Dermis blood vessel endothelial cell (primary cell): ENCODE measurements at places on chromosomes 2 and 18. TPM values are rescaled to one million over a fixed set of nuclear protein-coding genes. Genes with fewer than 3 reads are reported as not detected.
A peak's percentile ranks its signal among the peaks of the same experiment; 100 is the strongest.

MYO7B gene
- total RNA-seq = 0.09 TPM in 1 of 2 replicates, not detected in the other

OXER1 gene
- total RNA-seq = not detected in 2 replicates

CIAO1 gene
- total RNA-seq = 72.6 and 120 TPM in 2 replicates

CRYGC gene
- not detected in 2 replicates for total RNA-seq

COL6A3 gene
- 6.3 and 14.6 TPM in 2 replicates for total RNA-seq

SH2D6 gene
- not detected in 2 replicates for total RNA-seq

RGPD4 gene
- total RNA-seq = not detected in 2 replicates

TCF23 gene
- not detected in 2 replicates for total RNA-seq

MCM6 gene
- total RNA-seq = 15.5 and 46.5 TPM in 2 replicates

DNA sequence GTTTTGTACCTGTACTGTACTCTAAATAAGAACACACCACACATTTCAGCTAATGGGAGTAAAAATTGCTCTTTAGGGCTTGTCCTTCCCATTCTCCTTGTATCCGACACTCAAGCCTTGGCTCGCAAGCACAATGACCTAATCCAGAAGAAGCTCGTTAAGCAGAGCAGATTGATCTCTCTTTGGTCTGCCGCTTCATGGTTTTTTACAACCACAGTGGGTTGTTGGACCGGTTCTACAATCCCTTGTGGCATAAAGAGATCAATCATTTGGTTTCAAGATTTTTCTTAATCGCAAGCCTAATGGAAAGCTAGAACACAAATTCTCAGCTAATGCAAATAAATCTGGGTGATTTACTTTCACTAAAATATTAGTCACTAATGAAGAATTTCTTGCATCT, 662.1 kb downstream of the LRP1B start:
- DNase-seq = no peak

DNA sequence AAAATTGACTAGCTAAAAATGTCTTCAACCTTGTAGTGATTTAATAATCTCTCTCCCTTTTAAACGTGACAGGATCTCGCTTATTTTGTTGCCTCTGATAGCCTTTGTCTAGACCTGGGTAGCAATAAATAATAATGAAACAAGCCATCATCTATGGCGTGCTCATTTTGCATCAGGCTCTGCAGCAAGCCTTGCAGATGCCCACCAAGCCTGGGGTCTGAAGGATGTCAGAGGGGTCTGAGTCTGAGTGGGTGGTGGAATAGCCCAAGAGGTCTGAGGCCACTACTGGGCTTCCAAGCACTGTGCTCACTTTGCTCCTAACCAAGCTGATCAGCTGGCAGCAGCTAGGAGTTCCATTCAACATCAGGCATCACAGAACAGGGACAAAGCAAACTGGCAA, 109.4 kb downstream of the GYPC start:
- DNase-seq = no peak

DNA sequence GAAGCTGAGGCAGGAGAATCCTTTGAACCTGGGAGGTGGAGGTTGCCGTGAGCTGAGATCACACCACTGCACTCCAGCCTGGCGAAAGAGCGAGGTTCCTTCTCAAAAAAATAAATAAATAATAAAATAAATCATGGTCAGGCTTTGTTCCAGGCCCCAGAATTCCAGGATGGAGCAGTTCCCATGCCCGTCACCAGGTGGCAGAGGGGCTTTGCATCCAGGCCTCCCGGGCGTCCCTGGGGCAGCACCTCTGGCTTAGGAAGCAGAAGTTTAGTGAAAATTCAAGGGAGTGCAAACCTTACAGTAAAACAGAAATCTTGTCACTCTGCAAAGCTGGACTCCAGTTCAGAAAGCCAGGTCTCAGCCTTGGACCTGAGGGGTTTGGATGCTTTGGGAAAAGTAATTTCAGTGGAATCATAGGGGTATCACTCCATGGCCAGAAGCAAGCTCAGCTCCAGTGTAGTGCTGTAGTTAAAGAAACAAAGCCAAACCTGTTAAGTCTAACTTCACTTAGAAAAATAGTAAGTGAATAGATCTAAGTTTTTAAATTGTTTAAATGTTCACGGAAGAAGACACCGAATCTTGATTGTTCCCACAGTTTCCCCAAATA, 512.7 kb downstream of the CMPK2 start:
- no peak for DNase-seq

- DNase-seq = no peak
These were observed 2.5 kb upstream of the RAB17 start for GRCh38 chr2:237593036-237593435.

DNA sequence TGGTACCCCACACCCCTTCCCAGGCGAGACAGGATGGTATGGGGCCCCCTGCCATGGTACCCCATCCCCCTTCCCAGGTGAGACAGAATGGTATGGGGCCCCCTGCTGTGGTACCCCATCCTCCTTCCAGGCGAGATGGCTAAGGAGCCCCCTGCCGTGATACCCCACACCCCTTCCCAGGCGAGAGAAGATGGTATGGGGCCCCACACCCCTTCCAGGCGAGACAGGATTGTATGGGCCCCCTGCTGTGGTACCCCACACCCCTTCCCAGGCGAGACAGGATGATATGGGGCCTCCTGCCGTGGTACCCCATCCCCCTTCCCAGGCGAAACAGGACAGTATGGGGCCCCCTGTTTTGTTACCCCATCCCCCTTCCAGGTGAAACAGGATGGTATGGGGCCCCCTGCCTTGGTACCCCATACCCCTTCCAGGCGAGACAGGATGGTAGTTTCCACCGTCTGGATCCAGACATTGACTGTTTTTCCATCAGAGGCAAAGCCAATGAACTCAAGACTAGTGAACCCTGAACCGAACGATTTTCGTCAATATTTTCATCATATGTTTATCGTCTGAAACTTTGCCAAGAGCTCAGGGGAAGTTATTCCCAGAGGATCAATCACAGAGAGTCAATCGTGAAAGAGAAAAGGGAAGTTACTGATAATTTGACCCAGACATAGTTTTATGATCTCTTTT, 75.0 kb downstream of the MYCN start:
- no peak for DNase-seq

GRCh38 chr2:74551942-74552913, 1.5 kb downstream of the LOXL3 start:
- no peak for DNase-seq

- no peak for DNase-seq
These were observed 26.0 kb downstream of the ZNF804A start for GRCh38 chr2:184624311-184624710.

GRCh38 chr18:43115076-43115921, at the start of gene RIT2:
Gene RIT2 (minus strand): TSS chr18:43115685.
- DNase-seq = no peak

- DNase-seq = peak; percentile 89
These were observed 14.2 kb upstream of the SFXN5 start for GRCh38 chr2:73085691-73086090.

DNA sequence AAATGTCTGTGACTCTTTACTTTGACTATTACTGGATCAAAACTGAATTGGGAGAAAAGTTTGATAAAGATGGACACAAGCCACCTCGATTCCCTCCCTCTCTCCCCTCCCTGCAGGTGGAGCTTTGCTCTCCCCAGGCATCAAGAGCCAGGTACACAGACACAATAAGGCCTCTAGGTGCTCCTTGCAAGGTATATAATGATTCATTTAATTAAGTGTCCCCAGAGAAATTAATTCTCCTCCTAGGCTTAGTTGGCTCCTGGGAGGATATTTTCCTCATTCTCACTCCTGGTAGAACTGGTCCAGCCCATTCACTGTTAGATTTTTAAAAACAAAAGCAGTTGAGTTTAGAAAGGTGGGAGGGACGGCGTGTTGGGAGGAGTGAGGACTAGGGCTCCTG, 352.4 kb upstream of the SMIM21 start:
- no peak for DNase-seq

GRCh38 chr2:101733257-101733993, 35.9 kb downstream of the MAP4K4 start:
- peak; percentile 26 for DNase-seq

DNA sequence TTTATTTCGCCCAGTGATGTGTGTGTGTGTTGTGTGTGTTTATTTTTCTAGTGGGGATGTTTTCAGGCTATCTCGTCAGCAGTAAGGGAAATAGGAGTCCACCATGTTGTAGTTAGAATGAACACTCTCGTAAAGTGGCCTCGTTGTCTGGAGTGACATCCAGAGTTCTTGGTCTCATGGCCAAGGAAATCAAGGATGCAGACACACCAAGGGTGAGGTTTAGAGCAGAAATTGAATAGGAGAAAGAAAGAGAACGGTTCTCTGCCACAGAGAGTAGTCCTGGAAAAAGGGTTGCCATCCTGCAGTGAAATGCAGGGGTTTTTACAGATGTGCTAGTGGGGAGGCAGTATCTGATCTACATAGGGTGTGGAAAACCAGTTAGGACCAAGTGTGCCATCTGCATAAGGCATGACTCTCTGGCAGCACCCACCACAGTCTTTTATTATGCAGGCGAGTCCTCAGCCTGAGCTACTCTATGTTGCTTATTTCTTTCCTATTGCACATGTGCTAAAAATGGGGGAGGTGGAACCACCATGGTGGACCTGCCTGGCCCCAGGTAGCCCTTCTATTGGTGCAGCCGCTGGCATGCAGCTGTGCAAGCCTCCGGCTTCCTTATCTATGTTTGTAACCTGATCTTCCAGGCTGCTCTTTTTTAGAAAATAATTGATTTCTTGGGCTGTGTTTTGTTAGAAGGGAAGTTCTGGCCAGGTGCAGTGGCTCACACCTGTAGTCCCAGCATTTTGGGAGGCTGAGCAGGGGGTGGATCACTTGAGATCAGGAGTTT, 23.2 kb downstream of the RALB start:
- DNase-seq = no peak

DNA sequence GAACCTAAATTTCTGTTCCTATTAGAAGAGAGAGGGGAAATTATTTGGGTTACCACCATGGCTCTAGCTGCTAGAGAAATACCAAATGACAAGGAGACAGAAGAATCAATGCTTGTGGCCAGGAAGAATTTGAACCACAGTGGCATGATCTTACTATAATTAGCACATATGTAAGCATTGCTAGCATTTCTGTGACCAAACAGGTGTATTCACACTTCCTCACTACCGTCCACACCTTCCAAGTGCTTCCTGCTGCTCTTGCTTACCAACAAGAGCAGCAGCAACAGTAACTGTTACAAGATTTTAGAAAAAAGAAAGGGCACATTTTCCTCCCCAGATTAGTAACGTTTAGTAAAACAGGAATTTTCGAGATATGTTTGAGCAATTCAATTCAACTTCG, 60.5 kb downstream of the CDH7 start:
- DNase-seq = no peak

- no peak for DNase-seq
These were observed 205.1 kb downstream of the TNS1 start for GRCh38 chr2:217797661-217798069.

- DNase-seq = peak; percentile 23
These were observed 93.1 kb downstream of the INPP5D start for GRCh38 chr2:233153146-233153798.

- no peak for DNase-seq
These were observed 460.1 kb downstream of the NR4A2 start for GRCh38 chr2:155872396-155872795.

DNA sequence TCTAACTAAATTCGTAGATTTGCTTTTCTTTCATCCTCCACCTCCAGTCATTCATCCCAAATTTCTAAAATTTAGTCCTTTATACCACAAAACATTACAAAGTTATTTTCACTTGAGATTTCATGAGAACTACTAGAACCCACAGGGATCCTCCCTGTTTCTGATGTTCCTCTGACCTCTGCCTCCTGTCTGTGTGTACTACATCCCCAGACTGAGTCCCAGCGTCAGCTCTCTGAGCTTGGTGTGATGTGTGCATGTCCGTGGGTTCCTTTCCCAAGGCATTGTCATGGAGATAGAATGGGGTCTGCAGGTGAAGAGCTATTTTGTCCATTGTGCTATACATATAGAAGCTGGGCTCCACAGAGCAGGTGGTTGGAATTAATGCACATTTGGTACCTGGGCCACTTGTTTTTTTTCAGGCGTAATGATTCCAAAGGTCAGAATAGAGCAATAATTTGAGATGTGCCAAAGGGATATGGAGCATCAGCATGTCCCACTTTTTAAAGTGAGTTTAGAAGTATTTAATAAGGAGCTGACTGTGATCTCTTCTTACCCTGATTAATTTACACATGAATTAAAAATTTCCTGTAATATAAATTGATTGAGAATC, 151.2 kb upstream of the BOD1L2 start:
- DNase-seq = no peak

DNA sequence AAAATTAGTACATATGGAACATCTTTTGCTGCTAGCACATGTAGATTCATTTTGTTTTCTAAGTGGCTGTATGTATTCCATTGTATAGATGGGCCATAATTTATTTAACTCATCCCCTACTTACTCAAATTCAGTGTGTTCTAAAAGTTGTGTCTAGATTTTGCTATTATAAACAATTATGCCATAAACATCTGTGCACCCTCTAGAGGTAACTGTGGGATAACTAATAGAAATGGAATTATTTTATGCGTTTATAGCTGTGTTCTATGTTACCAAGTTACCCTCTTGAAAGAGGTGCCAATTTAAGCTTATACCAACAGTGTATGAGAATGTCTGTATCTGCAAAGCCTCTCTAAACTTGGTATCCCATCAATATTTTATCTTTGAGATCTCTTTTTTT, 100.4 kb downstream of the MMADHC start:
- DNase-seq = no peak

DNA sequence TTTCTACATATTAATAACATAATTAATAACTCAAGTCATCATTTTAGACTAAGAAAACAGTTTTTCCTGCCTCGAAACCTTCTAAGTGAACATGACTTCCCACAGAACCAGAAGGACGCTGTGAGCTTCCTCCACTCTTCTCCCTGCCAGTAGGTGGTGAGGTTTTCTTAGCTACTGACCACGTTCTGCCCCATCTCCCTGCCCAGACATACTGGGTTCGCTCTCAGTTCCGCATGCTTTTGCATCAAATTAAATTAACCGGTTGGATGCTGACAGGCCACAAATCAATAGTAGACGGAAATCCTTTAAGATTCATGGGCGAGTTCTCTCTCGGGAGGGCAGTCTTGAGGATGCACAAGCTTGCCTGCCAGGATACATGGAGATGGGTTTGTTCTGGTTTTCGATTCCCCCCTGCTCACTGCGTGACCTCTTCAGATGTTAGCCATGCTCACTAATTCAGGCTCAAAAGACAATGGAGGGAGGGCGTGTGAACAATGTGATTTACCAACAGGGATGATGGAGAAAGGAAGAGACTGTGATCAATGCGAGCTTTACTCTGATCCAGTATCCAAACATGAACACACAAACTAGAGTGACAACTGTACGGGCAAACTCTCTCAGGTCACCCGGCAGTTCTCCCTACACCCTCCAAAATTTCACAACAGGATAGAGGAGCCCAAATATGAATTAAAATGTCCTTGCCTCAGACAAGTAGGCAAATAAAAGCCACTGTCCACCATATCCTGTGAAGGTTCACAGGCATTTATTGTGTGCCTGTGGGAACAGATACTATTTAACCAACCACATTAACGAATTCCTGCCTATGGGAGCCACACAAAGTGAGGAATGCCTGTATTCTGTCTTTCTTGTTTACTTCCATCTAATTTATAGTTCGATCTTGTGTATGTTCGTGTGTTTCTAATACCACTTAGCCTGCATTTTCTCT, 375.7 kb downstream of the EIPR1 start:
- DNase-seq = no peak
